MV-4-11 (cell line): ENCODE measurements at places on chromosomes 16 and 17.

- DNase-seq, result peak; percentile 75
Measured at GRCh38 chr16:28549301-28549899, 4.3 kb upstream of the SGF29 start.

DNA sequence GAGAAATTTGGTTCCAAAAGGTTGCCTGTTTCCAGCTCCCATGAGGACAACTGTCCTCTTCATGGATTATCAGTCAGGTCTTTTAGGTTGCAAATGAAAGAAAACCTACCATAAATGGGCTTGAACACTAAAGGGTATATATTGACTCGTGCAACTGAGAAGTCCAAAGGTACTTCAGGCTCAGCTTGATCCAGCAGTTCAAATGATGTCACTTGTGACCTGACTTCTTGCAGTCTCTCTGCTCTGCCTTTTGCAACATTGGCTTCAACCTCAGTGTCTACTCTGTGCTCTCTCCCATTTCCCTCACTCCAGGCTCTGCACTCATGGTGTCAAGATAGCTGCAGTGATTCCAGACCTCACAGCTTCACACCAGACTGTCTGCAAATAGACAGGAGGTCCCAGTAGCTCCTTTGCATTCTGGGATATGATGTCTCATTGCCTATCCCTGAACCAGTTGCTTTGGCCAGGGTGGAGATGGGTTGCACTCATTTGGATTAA, 5.5 kb upstream of the CALB2 start:
- DNase-seq, result no peak

DNA sequence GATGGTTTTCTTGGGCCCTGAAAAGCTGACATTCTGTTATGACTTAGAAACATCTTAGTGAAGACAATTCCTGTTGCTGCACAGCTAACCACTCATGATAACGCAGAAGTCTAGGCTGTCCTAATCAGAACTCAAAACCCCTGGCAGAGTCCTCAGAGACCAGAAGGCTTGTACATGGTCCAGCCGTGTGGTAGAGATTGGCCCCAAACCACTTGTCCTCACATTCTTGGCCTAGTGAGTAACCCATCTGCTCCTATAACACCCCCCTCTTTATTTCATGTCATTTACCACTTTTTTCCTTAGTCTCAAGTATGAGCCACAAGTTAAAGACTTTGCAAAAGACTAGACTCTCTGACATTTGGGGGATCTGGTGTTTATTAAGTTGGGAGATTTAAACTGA, 116.5 kb upstream of the ADAMTS18 start:
- no peak for DNase-seq

GRCh38 chr17:60416368-60416925, 5.8 kb upstream of the CHCT1 start:
- DNase-seq, result peak; percentile 7

GRCh38 chr16:17544785-17545184, 74.0 kb upstream of the XYLT1 start:
- no peak for DNase-seq

DNA sequence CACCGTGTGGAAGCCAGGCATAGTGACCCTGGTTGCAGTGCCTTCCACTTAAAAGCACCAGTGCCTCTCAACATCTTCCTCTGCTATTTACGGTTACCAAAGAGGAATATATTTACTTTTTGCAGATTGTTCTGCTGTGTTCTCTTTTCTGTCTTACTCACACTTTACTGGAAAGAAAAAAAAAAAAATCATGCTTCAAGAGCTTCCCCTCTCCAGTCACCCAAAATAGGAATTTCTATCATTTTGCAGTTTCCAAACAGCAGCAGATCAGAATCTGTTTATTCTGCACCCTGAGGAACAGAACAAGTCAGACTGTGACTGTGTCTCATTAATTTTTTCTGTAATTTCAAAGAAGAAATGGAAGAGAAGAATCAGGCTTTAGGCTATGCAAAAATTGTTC, 96.1 kb downstream of the KCNJ2 start:
- no peak for DNase-seq

DNA sequence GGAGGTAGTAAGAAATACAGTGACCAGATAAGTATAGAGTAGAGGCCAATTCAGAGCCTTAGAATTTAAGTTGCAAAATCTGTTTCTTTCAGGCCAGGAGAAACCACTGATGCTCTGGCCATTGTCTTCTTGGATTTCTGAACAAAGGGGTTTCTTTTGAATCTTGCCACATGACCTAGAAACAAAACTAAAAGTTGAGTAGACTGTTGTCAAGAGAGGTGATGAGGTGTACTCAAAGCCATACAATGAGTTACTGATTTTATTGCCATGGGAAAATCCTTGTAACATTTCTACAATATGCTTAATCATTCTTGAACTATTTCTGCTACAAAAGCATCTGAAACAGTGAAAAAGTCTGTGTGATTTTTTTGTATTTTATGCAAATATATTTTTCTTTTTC, 881.3 kb downstream of the CDH11 start:
- no peak for DNase-seq

DNA sequence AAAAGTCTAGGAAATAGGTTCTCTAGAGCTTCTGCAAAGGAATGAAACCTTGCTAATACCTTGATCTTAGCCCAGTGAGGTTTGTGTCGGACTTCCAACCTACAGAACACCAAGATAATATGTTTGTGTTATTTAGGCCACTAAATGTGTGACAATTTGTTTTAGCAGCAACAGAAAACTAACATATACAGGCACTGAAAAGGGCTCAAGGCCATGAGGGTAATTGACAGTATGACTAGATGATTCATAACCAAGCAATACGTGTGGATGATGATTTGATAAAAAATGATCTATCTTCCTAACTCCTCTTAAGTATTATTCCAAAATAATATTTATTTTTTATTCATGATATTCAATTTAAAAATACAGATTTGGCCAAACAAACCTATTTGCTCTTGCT, 27.7 kb upstream of the MED13 start:
- DNase-seq, result no peak

- DNase-seq, result peak; percentile 81
Measured at GRCh38 chr16:50666658-50667496, 14.2 kb downstream of the SNX20 start.

- no peak for DNase-seq
Measured at GRCh38 chr17:39239640-39240314, 14.0 kb upstream of the STAC2 start.
